Stimulated activated CD8-positive, alpha-beta memory T cell treated with anti-CD3 and anti-CD28 coated beads, Interleukin-7, amount 100 ng/mL, for 1 hour (primary cell): ENCODE measurements at places on chromosomes 4 and X.

- no peak for DNase-seq
Observed at GRCh38 chrX:20393944-20394343, 127.2 kb upstream of the RPS6KA3 start.

DNA sequence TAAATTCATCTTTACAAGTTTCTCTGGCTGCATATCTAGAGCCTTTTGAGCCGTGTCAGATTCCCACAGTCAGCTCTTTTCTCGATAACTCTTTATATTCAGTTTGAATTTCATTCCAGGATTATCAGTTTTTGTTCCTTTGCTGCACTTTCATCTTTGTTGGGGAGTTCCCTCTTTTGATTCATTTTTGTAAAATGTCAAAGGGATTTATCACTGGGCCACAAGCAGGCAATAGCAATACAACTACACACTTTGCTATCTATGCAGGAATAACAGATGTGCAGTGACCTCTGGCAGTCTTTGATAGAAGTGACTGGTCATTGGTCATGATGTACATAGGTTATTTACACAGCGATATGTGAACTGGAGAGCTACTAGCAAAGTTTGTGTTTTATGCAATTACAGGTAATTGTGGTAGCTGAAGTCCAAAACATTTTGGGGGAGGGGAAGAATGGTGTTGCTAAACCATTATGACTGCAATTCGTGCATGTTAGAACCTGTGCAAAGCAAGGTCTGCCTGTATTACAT is 43.8 kb downstream of the HPGDS start:
- no peak for DNase-seq

DNA sequence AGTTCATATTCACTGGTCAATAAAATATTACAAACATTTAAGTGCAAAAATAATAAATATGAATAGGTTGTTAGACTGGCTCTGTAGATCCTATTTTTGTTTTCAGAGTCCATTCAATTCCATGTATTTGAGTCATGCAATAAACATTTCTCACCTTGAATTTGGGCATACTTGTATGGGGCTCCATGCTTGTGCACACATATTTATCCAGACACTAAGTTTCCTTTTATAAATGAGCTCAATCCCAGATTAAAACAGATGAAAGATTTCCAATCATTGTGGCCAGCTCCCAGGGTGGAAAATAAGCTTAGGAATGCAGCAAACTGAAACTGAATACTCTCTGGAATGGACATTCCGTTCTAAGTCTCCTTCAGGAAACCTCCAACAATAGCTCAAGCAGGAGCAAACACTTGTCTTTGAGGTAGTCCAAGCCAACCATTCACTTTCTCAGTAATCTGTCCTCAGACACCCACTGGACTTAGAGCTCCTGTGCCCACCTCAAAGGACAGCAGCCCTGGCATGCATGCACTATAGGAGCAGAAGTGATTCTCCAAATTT is 16.4 kb downstream of the DMD start:
- DNase-seq, result no peak

DNA sequence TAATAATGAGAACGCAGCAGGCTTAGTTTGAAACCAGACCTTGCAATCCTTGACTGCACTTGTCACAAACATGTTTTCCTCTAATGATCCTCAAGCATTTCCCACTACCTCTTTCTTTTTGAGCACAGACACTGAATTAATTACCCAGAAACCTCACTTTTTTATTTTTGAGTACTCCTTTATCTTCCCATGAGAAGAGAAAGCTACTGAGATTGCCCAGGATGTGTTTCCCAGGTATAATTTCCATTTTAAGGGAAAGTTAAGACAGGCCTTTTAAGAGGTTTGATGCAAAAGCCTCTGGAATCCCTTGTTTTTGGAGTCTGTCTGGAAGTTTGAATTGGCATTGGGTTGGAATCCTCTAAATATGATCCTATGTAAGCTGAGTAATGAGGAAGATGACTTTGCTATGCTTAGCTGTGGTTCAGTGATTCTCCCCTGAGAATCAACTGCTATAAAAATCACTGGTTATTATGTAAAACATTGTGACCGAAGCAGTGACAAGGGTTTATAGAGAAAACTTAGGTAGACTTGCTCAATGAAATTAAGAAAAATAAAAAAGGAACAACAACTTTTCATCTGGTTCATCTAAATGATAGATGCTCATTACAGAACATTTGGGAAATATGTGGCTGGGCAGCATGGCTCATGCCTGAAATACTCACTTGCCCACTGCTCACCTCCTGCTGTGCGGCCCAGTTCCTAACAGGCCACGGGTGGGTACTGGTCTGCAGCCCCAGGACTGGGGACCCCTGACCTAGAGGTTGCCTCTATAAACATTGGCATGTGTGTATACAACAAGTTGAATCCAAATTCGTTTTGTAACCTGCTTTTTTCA is 10.8 kb upstream of the RHOH start:
- no peak for DNase-seq

- no peak for DNase-seq
Observed at GRCh38 chr4:100240008-100240407, 49.7 kb upstream of the DDIT4L start.

DNA sequence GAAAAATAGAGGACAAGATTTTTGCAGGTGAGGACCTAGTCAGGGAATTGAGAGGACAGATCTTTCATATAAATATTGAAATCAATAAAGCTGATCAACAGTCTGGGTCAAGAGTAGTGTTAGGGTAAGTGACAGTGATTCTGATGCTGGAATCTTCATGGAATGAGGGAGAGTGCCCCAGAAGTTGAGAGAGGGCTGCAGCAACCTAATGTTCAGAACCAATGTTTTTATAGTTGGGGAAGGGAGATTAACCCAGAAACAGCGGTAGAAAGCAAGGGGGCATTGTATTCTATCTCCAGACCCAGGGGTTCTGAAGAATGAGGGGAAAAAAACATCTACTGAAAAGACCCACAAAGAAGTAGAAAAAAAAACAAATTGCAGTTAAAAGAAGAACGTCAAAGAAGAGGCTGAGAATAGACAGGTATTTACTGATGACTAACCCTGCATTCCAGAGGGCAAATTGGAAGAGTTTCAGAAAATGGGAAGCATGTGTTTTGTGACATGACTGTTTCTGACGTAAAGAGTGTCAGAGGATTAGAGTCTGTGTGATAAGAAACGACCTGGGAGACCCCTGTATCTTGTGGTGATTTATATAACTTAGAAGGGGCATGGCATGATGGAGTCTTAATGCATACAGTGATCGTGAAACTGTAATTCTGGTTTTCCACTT is 819.6 kb upstream of the EPHA5 start:
- no peak for DNase-seq

DNA sequence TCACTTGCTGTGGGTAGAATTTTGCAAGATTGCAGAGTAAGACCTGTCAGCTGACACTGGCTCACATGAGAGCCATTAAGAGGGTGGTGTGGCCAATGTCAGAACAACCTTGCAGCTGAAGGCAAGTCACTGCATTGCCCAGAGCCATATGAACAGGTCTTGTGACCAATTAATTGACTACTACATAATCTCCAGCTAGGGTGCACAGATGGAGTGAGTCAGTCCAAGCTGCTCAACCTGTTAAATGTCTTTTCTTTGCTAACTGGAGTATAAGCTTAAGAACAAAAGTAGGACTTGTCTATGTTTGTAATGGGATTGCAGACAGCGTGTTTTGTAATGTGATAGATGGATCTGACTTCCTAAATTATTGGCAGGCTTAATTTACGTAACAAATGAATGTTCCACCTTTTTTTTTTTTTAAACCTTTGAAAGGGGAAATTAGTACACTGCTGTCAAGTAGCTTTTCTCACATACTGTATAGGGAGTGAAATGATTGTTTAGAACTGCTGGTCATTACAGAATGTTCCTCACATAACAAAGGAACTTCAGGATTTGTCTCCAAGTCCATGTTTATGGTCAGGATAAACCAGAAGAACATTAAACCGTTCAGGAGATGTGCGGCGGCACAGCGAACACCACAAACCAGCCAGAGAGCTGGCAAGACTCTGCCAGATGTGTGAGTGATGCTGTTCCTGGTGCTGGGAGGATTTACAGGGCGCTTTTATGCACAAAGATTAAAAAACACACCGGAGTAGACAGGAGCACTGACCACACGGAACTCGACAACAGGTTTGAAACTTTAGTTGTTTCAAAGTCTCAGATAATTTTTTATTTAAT is 37.0 kb downstream of the FNIP2 start:
- no peak for DNase-seq
